ENCODE measurements at places on chromosomes 4 and X.

- no peak for DNase-seq
Observed at GRCh38 chrX:30144221-30144620, 71.1 kb upstream of the MAGEB2 start.

- no peak for DNase-seq
Observed at GRCh38 chr4:76764251-76764650, 133.7 kb downstream of the SOWAHB start.

- no peak for DNase-seq
Observed at GRCh38 chrX:95055991-95056390, 1382.0 kb downstream of the FAM133A start.

GRCh38 chrX:17056868-17057608 is 110.6 kb downstream of the REPS2 start:
- DNase-seq: no peak

GRCh38 chr4:75678965-75679364 is 5.8 kb upstream of the G3BP2 start:
- DNase-seq: no peak

DNA sequence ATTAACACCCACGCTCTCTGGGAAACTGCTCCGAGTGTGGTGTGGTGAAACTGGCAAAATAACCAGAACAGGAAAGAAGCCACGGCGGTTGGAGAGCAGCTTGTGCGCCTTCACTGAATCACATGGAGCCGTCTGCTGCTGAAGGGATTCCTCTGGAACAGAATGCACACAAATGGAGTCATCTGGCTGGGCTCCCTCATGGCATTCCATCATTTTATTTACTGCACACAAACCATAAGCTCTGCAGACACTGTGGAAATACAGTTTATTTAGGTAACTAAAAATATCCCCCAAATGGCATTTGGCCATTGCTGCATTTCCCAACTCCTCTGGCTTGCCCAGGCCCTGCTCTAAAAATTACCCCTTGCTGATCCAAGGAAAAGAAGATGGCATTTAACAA is 187.0 kb upstream of the S100G start:
- DNase-seq: no peak

DNA sequence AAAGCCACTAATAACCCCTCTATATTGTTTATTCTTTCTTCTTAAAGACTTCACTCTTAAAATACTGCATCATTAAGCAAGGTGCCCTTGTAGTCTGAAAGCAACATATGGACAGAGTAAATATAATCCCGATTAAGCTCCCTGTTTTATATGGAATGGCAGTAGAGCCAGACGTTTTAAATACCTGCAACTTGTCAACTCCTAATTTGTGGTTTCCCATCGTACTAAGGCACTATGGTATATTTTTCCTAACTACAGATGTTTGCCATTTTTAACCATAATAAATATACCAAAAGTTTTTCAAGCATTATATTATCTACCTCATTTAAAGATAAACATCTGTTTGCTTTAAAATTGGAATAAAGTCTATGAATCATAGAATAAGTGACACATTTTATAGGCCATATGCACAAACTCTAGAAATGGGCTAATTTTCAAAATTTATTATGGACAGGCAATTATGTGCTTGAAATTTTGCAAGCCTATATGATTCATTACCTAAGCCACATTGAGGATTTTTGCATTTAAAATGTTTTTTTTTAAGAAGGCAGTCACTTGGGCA is 194.6 kb downstream of the FRMPD4 start:
- no peak for DNase-seq

DNA sequence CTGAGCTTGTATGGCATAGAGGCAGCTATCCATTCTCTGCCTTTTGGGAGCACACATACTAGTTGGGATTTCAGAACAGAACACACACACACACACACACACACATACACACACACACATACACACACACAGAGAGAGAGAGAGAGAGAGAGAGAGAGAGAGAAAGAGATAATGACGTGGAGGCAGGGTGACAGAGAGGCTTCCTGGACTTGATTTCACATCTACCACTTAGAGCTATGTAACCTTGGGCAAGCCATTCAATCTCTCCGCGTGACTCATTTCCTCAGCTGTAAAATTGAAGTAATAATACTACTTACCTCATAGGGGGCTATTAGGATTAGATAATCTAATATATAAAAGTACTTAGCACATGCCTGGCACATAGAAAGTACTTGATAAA is 12.3 kb upstream of the GRIA3 start:
- DNase-seq: no peak

GRCh38 chr4:176838601-176839433 is 46.1 kb upstream of the VEGFC start:
- DNase-seq: no peak

- DNase-seq: no peak
Observed at GRCh38 chr4:88606832-88607231, 14.6 kb downstream of the HERC3 start.

DNA sequence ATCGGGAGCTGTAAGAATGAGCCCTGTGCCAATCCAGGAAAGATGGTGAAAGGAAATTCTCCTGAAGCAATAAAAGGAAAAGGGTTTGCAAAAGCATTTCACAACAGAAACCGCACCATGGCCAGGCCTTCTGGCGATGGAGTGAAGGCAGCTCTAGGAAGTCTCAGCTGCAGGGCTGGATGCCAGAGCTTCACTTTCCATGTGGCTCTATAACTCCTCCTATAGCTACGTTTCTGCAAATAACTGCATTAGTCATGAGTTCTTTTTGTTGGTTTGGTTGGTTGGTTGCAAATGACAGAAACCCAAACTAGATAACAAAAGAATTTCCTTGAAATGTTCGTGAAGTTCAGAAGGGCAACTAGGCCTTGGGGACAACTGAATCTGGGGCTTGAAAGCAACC is 84.6 kb downstream of the RELL1 start:
- peak; percentile 84 for DNase-seq

DNA sequence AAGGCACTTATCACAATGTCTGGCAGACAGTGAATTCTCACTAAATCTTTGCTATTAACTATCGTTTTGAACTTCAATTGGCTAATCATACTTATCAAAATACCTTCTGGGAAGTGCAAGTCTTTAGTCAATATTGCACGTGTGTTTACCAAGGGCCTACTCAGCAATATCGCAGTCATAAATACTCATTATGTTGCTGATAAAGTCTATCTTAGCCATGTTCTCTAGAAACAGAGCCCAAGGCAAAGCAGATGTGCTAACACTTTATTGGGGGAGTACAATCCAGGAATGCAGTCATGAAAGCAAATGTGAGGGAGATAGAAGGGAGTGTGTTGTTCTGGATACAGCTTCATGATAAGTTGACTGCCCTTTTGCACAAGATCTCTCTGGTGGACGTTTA is 90.5 kb downstream of the FBXO8 start:
- no peak for DNase-seq

- DNase-seq: no peak
Observed at GRCh38 chrX:120207009-120207605, 43.5 kb upstream of the ZBTB33 start.

Data from AML-193 (cell line).